A172 (cell line): ENCODE measurements at places on chromosomes 1 and 21. TPM values are rescaled to one million over a fixed set of nuclear protein-coding genes. Genes with fewer than 3 reads are reported as not detected.

Gene CYYR1
- total RNA-seq = not detected in 2 replicates

Gene YBX1
- 744 and 821 TPM in 2 replicates for total RNA-seq

DNA sequence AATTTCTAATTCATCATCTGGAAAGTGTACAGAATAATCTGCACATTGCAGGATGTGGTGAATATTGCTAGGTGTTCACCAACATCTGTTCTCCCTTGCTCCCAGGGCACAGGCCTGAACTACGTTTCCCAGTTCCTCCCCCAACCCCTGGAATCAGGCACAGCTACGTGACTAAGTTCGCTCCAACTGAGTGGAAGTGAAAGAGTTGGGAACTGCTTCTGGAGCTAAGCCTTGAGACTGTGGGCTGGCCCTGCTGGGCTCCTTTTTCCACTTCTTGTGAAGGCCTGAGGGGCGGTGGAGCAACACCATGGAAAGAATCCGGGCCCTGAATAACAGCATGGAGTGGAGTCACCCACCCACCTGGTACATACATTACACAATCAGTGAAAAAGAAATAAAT, 534.6 kb downstream of the SMYD3 start:
- DNase-seq = no peak

DNA sequence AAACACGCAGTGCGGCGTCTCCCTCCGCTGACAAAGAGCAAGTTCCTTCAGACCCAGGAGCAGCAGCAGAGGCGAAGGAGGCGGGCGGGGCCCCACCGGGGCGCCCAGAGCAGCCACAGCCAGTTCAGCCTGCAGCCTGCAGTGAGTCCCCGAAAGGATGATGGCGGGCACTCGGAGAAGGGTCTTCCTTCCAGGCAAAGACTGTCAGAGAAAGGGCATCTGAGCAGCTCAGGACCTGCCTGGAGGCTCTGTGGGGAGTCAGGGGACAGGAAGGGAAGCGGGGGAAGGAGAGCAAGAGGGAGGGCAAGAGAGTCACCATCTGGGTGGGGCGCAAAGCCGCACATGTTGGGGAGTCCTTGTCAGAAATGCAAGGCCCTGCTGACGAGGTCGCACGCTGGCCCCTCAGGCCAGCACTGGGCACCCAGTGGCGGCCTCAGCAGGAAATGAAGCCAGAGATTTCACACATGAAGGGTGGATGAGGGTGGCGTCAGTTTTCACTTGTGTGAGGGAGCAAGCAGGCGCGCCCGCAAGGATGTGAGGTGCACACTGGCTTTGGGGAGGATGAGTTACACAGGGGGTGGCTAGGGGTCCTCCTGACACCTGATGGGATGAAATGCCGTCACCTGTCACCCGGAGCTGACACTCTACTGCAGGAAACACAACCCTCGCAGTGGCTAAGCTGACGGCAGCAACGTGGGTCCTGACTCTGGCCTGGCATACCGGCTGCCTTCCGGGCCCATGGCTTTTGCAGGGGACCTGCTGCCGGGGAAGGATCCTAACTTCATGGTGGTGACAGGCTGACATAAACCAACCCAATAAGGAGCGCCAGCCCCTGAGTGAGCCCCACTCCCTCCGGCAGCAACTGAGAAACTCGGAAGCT, 6.6 kb downstream of the LRRC47 start:
- no peak for DNase-seq

GRCh38 chr1:25944986-25945385, 38.8 kb upstream of the STMN1 start:
- DNase-seq = no peak

DNA sequence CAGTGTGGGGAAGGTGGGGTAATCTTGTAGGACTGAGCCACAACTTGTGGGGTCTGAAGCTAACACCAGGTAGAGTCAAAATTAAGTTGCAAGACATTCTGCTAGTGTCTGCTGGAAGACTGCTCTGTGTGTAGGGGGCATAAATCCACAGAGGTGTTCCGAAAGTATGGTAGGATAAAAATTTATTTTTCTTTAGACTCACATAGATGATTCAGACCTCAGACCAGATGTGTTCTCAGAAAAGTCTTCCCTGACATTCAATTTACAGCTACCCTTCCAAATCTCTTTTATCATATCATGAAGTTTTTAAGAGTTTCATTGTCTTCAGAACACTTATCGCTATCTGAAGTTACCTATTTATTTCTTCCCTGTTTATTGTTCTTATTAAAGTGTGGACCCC, 21.3 kb downstream of the DUSP10 start:
- DNase-seq = no peak

DNA sequence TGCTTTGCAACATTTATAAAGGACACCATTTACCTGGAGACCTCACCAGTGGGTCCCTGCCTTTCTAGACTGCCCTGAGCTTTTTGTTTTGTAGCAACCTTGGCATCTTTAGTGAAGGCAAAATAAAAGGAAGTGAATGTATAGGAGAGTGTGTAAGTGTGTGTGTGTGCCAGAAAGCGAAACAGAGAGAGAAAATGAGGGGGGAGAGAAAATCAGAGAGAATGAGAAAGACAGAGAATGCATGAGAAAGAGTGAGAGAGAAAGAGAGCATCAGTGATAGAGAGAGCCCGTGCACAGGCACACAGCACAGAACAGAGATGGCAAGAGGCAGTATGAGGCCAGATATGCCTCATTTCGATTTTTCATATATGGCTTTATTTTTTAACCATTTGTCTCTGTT, 57.5 kb downstream of the HSD3B1 start:
- no peak for DNase-seq

DNA sequence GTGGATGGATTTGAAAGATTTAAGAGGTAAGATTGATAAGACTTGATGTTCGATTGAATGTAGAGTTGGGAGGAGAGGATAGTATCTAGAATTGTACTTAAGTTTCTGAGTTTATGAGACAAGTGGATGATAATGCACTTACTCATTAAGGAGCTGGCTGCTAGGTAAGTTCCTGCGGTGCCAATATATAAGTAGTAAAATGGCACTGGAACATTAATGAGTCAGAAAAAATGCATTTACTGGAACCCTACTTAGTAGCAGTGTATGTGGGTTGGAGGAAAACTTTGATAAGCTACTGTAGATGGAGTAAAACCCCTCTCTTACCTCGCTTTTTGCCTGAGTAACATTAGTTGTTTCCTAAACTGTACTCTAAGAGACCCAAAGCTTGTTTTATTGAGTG, 68.2 kb downstream of the ZFYVE9 start:
- DNase-seq = peak; percentile 21
